NAMALWA (cell line): ENCODE measurements at places on chromosomes 13 and 19.

DNA sequence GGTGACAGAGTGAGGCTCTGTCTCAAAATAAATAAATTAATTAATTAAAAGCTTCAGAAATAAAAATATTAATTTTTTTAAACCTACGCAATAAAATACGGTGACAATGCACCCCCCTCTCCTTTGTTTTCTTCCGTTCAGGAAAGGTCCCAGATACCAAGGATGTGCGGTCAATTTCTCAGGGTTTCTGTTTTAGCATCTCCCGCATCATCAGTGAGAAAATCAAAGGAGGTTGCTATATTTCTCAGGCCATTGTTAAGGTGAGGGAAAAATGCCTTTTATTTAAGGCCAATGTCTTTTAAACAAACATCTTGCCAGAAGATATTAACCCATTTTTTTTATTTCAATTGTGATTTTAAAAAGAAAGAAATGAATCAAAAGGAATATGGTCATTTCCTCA, 111.7 kb downstream of the INSR start:
- no peak for DNase-seq

- DNase-seq = no peak
Measured at GRCh38 chr13:113639616-113640262, 18.3 kb downstream of the ATP4B start.

DNA sequence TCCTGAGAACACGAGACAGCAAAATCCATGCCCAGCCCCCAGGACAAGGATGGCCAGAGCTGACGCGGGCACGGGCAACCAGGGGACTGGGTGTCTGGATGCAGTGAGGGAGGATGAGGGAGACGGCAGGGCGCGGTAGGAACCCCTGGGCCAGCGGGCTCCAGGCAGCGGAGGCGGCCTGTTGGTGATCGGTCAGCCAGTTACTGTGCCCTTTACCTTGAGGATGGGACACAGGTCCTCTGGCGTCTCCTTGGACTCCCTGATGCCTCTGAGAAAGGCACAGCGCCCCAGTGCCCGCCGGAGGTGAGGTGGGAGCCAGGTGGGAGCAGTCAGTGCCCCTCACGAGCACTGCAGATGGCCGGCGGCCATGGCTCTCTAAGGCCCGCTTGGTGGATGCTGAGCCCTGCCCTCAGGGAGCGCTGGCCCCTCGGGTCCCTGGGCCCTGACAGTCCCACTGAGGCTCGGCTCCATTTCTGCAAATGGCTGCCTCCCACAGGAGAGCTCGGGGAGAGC, 31.2 kb downstream of the C13orf46 start:
- no peak for DNase-seq

DNA sequence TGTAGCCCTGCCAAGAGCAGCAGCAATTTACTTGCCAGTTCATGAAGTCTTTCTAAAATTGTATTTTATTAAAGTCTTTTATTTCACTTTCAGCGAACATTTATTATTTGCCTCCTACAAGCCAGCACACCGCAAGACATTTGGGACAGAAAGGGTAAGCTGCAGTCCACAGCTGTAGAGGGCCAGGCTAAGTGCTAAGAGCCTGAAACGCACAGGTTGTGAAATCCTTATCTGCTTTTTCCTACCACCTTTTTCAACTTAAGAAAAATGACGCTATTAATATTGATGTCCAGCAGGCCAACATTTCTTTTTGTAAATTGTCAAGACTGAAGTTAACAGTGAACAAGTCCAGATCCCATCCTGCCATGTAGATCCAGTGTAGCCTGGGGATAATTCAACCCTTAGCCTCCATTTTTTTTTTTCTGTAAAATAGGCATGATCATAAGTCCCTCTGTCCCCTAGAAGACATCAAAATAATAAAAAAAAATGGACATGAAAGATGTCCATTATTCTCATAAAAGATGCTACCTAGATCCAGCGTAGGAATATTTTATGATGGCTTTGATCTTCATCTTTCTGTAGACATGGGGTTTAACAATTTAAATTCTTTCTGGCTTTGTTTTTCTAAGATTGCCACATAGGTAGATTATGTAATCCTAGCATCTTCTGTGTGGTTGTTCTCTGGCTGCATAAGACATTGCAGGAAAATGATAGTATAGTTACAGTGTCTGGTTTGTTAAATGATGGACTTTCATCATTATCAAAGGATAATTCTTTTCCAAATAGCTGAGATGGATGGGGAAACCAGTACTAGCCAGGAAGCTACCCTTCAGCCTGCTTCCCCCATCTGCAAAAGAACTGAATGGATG, 128.4 kb downstream of the SHISA2 start:
- no peak for DNase-seq

DNA sequence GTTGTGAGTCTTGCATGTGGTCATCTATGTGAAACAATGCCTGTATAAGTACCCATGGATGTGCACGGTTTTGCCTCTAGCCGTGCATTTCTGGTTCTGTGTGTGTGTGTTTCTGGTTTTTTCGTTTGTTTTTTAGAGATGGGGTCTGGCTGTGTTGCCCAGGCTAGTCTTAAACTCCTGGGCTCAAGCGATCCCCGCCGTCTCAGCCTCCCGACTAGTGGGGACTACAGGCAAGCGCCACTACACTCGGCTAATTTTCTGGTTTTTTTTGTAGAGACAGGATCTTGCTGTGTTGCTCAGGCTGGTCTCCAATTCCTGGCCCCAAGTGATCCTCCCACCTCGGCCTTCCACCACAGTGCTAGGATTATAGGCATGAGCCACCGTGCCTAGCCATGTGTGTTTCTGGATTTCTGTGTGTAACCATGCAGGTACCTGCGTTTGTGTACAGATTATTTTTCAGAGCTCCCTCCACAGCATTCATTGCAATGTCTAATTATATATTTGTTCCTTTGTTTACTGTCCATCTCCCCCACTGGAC, 15.9 kb upstream of the FOSB start:
- DNase-seq = no peak

- peak; percentile 55 for DNase-seq
Measured at GRCh38 chr13:114142640-114143490, 10.4 kb upstream of the RASA3 start.

DNA sequence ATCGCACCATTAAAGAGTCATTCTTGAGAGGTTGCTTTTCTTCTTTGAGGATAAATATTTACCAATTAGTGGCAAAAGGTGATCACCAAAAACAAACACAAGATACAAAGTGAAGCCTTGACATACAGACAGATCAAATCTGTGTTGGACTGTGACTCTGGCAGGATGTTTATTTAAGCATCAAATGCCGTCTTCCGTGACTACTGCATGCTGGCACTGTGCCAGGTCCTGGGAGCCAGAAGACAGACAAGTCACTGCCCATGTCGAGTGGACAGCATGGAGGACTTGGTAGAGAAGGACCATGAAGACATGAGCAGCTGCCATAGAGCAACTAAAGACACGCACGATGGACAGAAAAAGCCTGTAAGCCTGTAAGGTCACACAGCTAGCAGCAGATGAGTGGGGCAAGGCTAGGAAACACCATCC, 92.8 kb upstream of the FARP1 start:
- no peak for DNase-seq

DNA sequence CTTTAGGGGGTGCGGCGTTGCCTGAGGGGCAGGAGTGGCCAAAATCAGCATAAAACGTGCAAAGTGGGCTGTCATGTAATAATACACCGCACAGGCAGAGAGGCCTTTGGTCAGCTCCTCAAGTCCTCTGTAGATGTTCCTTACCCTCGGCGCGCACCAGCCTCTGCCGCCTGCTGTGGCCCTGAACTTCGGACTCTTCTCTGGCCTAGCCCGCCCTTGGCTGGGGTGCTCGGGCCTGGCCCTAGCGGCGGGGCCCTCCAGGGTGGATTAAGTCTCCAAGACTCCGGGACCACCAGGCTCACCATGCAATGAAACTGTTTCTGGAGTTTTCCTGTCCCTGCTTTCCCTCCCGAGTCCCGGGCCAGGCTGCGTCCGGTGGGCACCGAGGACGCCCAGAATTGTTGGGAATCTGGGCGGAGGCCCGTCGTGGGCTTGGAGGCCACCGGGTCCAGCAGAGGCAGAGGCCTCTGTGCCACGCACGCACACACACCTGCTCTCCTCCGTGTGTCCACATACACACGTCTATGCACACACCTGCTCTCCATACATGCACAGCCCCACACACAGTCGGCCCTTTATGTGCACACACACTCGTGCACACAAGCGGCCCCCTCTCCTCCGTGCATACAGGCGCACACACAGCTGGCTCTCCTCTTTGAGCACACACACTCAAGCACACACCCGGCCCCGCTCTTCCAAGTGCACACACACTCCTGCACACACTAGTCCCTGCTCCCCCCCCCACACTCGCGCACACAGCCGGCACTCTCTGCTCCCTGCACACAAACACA, 1.5 kb upstream of the TFDP1 start:
- DNase-seq = no peak

DNA sequence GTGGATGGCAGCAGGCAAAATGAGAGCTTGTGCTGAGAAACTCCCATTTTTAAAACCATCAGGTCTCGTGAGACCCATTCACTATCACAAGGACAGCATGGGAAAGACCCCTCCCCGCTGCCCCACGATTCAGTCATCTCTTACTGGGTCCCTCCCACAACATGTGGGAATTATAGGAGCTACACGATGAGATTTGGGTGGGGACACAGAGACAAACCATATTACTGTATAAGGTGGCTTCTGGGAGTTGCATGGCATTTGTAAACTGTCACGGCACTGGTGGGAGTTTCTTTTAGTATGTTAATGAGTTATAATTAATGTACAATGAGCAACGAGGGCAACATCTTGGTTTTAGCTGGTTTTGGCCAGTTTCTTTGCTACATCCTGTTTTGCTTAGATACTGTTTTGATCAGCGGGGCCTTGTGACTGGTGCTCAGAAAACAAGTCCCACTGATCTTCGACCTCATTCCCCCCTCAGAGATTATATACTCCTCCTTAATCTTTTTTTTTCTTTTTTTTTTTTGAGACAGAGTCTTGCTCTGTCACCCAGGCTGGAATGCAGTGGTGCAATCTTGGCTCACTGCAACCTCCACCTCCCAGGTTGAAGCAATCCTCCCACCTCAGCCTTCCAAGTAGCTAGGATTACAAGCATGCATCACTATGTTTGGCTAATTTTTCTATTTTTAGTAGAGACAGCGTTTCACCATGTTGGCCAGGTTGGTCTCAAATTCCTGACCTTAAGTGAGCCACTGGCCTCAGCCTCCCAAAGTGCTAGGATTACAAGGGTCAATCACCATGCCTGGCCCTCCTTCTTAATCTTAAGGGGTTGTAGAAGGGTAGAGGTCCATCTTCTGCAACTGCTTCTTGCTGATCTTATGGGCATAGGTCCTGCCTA, 21.3 kb upstream of the ZNF599 start:
- no peak for DNase-seq

GRCh38 chr19:45922281-45922680, 7.7 kb upstream of the NANOS2 start:
- DNase-seq = peak; percentile 77

DNA sequence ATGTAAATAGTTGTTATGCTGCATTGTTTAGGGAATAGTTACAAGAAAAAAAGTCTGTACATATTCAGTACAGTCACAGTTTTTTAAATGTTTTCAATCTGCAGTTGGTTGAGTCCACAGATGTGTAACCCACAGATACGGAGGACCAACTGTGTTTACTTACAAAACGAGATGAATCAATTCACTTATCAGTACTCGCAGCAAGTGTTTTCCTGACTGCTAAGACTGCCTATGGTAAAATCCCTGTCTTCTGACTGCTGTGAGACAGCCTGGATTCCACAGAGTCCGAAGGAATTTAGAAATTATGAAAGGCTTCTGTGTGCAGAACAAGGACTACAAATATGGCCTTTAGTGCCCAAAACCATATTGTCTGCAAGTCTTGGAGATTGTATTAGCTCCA, 45.7 kb upstream of the C1QTNF9 start:
- DNase-seq = no peak

DNA sequence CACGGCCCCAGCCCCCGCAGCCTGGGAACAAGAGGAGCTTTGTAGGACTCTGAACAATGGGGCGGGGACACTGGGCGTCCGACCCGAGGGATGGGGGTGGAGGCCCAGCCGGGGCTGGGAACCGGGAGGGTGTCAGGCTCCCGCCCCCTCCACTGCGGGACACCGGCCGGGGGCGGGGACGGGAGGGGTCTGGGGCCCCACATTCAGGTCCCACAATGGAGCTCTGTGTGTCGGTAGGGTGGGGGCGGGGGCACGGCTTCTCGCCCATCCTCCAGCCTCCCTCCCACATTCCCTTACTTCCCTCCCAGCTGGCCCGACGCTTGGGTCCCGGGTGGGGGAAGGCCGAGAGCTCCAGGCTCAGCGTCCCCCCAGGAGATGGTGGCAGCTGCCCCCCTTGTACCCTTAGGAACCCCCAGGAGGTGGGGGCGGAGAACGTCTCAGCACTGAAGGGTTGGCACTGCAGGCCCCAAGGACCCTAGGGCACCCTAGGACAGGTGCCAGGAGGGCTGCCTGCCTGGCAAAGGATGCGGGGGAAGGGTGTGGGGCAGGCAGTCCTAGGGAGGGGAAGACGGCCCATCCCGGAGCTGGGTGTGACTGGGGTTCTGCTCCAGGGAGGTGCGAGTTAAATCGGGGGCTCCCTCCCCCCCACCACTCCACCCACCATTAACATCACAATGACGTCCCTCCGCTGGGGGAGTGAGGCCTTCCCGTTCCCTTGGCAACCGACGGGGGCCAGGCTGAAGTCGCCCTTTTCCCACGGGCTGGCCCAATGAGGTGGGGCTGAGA, 5.3 kb downstream of the TTYH1 start:
- no peak for DNase-seq

GRCh38 chr19:5224480-5224879, 116.1 kb downstream of the PTPRS start:
- no peak for DNase-seq

GRCh38 chr19:55540619-55541018, 3.7 kb upstream of the SBK2 start:
- DNase-seq = no peak
